Foreskin fibroblast (primary cell): ENCODE measurements at places on chromosomes 12 and 14.

GRCh38 chr14:63275611-63276010 lies 43.1 kb downstream of the GPHB5 start:
- DNase-seq = no peak

- DNase-seq = no peak
Measured at GRCh38 chr14:35196571-35196970, 74.2 kb downstream of the PRORP start.

GRCh38 chr12:46517579-46517962 lies 145.0 kb upstream of the SLC38A2 start:
- DNase-seq = no peak

DNA sequence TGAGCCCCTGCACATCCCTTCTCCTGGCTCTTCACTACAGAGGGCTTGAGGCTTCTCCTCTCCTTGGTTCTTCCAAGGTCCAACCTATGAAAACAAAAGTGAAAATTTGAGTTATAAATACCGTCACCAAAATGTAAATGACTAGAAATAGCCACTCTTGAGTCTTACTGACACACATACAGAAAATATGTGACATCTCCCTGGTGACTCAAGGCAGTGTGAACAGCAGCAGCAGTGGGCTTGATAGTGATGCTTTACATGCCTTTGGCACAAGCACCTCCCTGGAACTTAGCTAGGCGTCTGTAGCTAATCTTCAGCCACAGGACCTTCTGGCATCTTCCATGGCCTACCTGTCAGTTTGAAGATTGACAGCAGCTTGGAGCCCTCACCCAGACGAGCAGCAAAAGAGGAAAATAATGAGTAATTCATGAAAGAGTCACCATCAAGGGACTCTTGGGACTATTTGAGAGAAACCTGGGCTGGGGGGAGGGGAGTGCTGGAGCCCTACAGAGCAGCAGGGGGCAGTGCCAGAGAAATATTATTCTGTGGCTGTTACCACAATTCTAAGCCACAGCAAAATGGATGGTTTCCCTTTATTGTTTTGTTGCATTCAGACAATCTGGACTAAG lies 158.0 kb downstream of the KCNK10 start:
- no peak for DNase-seq
